ENCODE measurements at places on chromosomes 1 and 21. TPM values are rescaled to one million over a fixed set of nuclear protein-coding genes. Genes with fewer than 3 reads are reported as not detected.

FAAH gene
- total RNA-seq: 22.5 TPM

RUNX3 gene
- total RNA-seq: 0.16 TPM

SH2D1B gene
- not detected for total RNA-seq

SLFNL1 gene
- total RNA-seq: 0.94 TPM

FCN3 gene
- not detected for total RNA-seq

ASCL5 gene
- 0.16 TPM for total RNA-seq

VHLL gene
- total RNA-seq: 0.94 TPM

DCDC2B gene
- not detected for total RNA-seq

DNAJC6 gene
- 104 TPM for total RNA-seq

PGLYRP4 gene
- total RNA-seq: not detected

KRTAP7-1 gene
- total RNA-seq: not detected

TAGLN2 gene
- 28.1 TPM for total RNA-seq

KCNJ6 gene
- 5.3 TPM for total RNA-seq

DENND1B gene
- total RNA-seq: 65.2 TPM

OR2L13 gene
- total RNA-seq: 3.4 TPM

HES4 gene
- total RNA-seq: 15.1 TPM

F13B gene
- not detected for total RNA-seq

C8A gene
- not detected for total RNA-seq

PEAR1 gene
- 0.31 TPM for total RNA-seq

MPZ gene
- 1.4 TPM for total RNA-seq

RBBP4 gene
- total RNA-seq: 212 TPM

HDGF gene
- 61.6 TPM for total RNA-seq

INSRR gene
- 0.31 TPM for total RNA-seq

OR2L8 gene
- 2.8 TPM for total RNA-seq

MCOLN3 gene
- not detected for total RNA-seq

SPATC1L gene
- 2.8 TPM for total RNA-seq

NTMT2 gene
- total RNA-seq: not detected

CCDC27 gene
- total RNA-seq: not detected

BEND5 gene
- 18.2 TPM for total RNA-seq

ETV3L gene
- not detected for total RNA-seq

TMOD4 gene
- not detected for total RNA-seq

LCE2A gene
- total RNA-seq: not detected
